ENCODE measurements at places on chromosomes 3 and 15.

DNA sequence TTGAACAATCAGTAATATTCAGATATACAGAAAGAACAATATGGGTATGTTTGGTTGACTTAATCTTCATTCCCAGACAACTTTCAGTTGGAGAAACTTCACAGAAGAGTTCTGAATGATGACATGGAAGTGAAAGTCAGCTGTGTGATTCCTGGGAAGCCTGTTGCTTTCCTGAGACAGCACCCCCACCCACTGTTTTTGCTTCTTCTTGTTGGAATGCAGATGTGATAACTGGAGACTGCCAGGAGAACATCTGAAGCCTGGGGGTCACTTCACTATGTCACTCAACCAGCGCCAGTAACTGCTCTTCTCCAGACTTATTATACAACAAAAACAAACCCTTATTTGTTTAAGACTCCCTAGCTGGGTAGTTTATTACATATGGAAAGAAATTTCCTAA is 599.4 kb downstream of the ZIC1 start:
- DNase-seq = no peak

DNA sequence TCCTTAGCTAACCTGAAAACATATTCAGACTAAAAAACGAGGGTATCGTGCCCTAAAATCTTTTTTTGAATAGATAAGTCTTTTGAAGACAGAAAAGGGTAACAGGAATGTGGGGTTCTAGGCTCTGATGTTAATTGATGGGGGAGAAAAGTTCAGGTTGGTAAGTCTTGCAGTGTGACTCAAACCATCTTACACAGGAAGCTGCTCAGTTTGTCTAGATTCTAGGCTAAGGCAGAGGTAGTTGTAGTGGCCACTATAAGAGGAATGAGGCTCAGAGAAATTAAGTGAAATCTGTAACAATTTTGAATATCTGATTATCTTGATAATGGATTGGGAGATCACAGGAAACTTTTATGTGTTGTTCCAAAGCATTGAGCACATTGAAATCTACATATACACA is 267.9 kb downstream of the PDCD6IP start:
- DNase-seq = no peak

DNA sequence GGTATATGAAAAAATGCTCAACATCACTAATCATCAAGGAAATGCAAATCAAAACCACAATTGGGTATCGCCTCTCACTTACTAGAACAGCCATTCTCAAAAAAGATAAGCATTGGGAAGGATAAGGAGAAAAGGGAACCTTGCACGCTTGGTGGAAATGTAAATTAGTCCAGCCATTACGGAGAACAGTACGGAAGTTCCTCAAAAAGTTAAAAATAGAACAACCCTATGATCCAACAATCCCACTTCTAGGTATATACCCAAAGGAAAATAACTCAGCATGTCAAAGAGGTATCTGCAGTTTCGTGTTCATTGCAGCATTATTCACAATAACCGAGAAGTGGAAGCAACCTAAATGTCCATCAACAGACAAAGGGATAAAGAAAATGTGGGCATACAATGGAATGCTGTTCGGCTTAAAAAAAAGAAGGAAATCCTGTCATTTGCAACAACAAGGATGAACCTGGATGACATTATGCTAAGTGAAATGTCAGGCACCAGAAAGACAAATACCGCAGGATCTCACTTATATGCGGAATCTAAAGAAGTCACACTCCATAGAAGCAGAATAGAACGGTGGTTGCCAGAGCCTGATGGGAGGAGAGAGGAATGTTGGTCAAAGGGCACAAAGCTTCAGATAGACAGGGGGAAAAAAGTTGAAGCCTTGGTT is 11.7 kb upstream of the CMTM7 start:
- DNase-seq = no peak

- DNase-seq = peak; percentile 7
Observed at GRCh38 chr3:142509079-142509478, 61.2 kb upstream of the XRN1 start.

DNA sequence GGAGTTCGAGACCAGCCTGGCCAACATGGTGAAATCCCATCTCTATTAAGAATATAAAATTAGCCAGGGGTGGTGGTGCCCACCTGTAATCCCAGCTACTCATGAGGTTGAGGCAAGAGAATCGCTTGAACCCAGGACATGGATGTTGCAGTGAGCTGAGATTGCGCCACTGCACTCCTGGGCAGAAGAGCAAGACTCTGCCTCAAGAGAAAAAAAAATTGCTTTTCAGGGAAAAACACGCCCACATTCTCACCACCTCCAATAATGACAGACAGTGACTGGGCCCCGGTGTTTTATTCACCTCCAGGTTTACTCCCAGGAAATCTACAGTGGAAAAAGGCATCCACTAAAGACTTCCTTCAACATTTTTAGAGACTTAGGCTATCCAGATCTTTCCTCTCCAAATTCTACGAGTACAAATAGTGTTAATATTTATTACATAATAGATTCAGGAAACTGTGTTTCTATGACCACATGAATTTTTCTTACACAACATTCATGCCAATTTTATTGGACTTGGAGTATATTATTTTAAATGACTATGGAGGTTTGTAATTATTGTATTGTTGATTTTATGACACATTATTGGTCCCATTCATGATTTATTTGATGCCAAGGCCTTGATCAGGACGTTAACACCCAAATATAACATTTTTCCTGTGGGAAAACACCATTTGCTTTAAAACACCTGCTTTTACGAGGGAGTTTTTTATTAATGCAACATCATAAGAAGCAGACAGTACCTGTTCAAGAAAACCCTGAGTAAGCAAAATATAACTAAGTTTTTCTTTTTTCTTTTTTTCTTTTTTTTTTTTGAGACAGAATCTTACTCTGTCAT is 26.6 kb downstream of the IGF2BP2 start:
- no peak for DNase-seq

GRCh38 chr15:41283653-41284426 is 48.6 kb downstream of the OIP5 start:
- peak; percentile 99 for DNase-seq

- DNase-seq = no peak
Observed at GRCh38 chr3:9501226-9501625, 52.4 kb downstream of the LHFPL4 start.

DNA sequence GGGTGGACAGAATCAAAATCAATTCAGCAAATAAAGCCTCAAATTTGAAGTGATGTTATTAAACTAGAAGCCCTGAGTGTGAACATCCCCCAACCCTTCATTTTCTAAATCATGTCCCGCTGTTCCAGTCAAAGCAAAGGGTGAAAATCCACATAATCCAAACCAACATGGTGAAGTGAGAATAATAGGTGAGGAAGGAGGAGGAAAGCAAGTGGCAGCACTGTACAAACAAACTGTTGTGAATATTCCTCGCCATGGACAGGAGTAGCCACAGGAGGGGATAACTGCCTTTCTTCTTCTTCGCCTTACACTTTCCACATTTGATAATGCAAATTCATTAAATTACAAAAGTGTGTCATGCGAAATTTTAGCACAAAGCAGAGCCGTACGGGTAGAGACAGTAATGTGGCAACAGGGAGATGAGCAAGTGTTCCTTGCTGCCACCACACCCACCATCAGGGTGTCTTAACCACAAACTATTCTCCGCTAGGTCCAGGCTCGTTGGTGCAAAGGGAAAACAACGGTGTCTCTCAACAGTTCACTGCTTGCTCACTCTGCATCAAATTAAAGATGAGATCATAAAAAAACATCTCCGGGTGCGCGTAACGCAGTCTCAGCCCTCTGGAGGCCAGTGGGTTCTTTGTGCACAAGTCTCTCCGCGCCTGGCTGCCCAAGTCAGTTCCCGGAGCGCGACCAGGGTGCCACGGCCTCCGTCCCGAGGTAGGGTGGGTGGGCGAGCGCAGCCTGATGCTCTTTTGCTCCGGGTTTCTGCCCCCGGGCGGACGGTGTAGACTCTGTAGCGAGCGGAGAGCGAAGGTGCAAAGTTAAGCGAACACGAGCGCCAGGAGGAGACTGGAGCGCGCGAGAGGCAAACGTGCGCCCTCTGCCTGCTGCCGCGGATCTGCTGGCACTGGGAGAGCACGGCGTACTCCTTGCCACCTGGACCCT is 6.7 kb downstream of the EPHA3 start:
- DNase-seq = peak; percentile 8

GRCh38 chr3:128882719-128883118 is 3.3 kb downstream of the ACAD9 start:
- DNase-seq = no peak

- DNase-seq = no peak
Observed at GRCh38 chr3:119296727-119297122, 2.5 kb downstream of the ARHGAP31 start.

GRCh38 chr3:155088706-155089345 is 8.7 kb downstream of the MME start:
- no peak for DNase-seq

DNA sequence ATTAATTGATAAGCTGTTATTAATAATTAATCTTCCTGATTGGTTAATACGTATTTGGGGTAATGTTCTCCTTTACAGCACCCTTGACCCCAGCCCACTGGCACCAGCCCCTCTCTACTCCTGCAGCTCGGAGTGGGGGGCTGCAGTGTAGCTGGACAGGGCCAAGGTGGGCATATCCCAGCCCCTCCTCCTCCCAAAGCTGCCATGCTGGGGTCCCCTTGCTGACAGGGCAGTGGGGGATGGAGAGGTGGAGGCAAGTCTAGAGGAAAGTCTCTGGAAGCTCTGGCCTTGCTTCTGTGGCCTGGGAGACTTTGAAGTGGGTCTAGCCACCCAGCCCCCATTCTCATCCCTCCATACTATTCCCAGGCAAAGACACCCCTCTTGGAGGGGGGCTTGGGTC is 35.8 kb downstream of the HCN4 start:
- DNase-seq = no peak

DNA sequence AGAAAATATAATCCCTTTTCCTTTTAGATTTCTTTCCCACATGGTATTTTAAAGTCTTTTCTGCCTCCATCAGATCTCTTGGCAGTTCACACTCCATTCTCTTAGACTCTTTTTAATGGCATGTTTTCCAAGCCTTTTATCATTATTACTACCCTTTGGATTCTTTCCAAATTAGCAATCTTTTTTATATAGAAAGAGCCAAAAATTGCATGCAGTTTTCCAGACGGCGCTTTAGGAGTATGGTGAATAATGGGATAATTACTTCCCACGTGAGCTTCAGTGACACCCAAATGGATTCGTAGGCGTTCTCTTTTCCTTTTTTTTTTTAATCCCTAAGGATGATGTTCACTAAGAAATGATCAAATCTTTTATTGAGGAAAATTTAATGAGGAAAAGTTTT is 354.8 kb upstream of the DNAJC19 start:
- no peak for DNase-seq

DNA sequence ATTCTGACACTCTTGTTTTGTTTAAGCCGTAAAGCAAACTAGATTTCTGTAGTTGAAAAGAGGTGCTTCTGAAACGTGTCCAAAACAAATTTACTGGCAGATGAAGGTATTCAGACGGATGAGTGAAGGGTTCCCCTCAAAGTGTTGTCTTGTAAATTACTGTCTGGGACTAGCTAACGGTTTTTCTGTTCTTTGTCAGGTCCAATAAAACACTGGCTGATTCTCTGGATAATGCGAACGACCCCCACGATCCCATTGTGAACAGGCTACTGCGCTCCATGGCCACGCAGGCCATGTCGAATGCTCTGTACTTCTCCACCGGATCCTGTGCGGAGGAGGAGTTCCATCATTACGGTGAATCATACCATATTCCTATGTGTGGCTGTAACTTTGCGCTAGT is 27.7 kb downstream of the TIPIN start:
- DNase-seq = no peak

DNA sequence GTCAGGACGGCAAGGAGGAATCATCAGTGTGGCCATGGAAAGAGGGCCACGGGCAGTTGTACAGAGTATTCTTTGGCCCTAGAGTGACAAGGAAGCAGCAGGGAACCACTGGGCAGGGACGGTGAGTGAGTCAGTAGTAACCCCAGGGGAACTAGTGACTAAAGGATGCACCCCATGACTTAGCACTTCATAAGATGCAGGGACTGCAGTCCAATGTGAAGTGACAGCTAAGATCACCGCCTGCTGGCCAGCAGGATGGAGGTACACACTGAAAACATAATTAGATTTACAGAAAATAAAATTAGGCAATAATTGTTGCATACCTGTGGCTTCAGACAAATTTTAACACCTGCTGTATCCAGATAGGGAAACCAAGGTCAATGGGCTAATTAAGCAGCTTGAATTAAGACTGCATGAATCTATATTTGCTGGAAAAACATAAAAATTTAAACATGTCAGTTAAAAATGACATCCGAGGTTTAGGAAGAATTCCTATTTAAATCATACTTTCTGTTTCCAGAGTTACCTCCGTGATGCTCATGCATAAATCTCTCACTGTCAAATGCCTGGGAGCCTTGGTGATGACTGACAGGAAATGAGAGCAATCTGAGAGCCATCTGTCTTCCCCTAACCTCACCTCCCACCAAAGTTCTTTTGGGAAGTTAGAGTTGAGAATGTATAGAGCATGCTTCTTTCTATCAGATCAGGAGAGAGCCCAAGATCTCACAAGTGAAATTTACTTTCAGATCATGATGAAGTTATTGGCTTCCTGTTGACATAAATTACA is 56.5 kb downstream of the DCLK3 start:
- DNase-seq = no peak

DNA sequence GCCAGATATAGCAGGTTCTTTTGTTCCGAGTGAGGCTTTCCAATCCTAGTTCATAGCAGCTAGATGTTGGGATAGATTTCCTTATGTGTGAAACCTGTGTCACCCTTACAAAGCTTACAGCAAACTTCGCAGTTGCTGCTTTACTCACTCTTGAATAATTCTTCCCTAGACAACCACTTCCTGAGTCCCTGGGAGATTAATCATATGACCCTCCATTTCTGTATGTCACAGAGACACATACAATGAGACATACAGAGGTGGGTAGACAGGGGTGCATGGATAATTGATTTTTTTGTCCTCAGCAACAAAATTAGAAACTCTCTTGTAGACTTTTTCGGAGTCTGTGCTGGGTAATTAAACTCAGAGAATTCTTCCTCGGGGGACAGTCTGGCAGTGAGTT is 163.2 kb downstream of the NSUN3 start:
- no peak for DNase-seq

DNA sequence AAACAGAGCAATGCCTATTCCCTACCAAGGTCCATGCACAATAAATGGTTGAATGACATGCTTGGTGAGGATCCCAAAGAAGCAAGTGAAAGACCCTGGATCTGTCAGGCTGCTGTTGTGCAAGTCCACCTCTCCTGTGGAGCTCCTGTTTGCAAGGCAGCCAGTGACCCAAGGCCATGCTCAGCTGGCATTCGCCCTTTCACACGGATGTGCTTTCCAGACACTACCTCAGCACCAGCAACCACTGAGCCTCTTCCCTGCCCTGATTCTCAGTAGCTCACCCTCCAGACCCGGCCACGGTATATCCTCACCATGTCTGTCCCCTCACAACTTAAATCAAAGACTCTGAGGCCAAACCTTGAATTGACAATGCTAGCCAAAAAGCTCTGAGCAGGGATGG is 23.3 kb downstream of the WWTR1 start:
- DNase-seq = no peak

DNA sequence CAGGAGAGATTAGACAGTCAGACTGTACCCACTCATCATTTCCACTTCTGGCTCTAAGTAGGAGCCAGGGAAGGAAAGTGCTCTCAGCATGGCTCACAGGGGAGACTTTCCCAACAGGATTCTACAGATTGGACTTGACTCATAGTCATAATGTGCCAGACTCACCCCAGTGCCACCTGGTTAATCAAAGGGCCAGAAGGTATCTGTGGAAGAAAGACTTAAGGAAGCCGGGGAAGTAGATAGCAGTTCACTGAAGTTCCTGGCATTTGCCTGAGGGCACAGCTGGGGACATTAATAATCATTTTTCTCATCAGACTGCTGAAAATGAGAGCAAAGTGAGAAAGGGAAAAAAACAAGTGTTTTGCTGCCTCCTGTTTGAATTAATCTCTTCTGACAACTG is 717.5 kb downstream of the TUSC7 start:
- no peak for DNase-seq

GRCh38 chr3:9810433-9810770 is 340 bp downstream of the TTLL3 start:
- no peak for DNase-seq

All from CD4-positive, alpha-beta T cell treated with Interleukin-21 for 1 hour (primary cell).